ENCODE measurements at places on chromosomes 6 and 20.

DNA sequence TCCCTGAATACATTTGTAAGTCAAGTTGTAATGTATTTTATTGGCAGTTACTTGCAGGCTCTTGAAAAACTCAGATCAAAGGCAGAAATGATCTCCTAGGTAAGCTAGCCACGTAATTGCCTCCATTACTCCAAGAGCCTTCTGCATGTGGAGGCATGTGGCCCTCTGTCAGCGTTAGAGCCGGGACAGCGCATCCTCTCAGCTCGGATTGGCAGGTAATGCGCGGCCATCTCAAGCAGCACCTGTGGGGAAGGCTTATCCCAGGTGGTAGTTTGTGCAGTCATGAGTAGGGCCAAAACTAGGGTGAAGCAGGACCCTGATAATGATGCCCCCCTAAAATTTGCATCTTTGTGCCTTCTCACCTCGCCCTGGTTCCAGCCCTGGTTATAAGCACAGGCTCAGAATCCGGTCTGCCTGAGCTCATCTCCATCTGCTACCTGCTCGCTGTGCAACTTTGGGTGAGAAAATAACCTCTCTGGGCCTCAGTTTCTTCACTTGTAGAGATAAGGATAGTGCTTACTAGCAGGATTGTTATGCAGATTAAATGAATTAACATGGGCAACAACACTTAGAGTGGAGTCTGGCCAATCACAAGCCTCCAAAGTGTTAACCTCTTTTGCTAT lies 157.5 kb upstream of the PMEPA1 start:
- no peak for DNase-seq

DNA sequence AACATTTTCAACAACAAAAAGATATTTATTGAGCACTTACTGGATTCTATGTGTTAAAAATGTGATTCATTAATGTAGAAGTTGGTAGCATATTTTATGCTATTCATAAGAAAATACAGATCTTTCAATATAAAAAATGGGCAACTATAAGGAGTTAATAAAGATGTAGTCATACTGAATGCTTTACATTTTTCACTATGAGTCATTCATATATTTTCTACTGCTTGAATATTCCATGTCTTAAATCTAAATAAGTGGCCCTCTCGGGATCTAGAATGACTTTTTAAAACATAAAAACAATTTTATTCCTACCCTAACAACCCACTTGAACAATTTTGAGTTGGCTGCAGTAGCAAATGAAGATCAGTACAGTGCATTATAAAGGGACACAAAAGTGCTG lies 362.1 kb downstream of the PHF3 start:
- no peak for DNase-seq

GRCh38 chr6:38509713-38510112 lies 130.0 kb downstream of the BTBD9 start:
- DNase-seq = no peak

- DNase-seq = no peak
These were observed 467.2 kb upstream of the ZNF337 start for GRCh38 chr20:26163890-26164289.

DNA sequence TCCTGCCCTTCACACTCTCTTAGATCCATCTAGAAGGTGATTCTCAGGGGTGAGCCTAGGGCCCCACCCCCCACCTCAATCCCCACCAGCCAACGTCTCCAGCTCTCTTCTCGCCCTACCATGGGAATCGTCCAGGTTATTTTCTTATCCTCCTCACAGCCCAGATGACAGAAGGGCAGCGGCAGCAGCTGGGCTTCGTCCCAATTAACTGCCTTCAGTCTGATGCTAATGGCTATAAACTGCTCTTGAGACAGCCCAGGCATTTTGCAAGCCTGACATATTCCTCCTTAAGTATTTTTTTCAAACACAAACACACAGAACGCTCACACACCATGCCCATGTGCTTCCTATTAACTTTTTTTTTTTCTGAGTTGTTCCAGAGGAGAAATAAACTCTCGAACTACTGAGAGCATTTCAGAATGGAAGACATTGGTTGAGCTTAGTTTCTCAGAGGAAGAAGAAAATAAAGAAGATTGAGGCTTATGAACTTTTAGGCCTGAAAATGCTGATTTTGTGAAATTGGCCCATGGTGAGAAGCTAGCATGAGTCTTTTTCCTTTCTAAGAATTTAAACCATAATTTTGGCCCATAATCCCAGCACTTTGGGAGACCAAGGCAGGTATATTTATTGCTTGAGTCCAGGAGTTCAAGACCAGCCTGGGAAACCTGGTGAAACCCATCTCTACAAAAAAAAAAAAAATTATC lies 124.6 kb downstream of the EYA2 start:
- peak; percentile 80 for DNase-seq

GRCh38 chr6:2765896-2766766 lies 938 bp downstream of the WRNIP1 start:
- peak; percentile 31 for DNase-seq

DNA sequence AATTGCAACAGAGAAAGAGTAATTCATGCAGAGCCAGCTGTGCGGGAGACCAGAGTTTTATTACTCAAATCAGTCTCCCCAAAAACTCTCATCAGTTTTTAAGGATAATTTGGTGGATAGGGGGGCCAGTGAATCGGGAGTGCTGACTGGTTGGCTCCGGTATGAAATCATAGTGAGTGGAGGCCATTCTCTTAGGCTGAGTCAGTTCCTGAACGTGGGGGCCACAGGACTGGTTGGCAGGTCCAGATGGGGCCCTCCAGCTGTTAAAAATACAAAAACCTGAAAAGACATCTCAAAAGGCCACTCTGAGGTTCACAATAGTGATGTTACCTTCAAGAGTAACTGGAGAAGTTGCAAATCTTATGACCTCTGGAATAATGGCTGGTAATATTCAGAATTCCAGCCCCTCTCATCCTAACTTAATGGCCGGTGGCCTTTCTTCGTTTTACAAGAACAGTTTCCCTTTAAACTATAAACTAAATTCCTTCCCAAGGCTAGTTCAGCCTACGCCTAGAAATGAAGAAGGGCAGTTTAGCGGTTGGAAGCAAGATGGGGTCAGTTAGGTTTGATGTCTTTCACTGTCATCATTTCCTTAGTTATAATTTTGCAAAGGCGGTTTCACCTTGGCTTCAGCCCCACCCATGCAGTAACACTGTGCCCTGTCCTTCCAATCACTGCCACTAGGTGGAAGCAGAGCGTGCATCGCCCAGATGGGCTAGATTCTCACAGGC lies 6.8 kb upstream of the MICA start:
- peak; percentile 73 for DNase-seq

- no peak for DNase-seq
These were observed 33.7 kb downstream of the PYGB start for GRCh38 chr20:25281541-25281991.
